Islet precursor cell (in vitro differentiated cells): ENCODE measurements at places on chromosomes 1 and 21.

- no peak for DNase-seq
Observed at GRCh38 chr1:172815740-172816139, 156.8 kb downstream of the FASLG start.

DNA sequence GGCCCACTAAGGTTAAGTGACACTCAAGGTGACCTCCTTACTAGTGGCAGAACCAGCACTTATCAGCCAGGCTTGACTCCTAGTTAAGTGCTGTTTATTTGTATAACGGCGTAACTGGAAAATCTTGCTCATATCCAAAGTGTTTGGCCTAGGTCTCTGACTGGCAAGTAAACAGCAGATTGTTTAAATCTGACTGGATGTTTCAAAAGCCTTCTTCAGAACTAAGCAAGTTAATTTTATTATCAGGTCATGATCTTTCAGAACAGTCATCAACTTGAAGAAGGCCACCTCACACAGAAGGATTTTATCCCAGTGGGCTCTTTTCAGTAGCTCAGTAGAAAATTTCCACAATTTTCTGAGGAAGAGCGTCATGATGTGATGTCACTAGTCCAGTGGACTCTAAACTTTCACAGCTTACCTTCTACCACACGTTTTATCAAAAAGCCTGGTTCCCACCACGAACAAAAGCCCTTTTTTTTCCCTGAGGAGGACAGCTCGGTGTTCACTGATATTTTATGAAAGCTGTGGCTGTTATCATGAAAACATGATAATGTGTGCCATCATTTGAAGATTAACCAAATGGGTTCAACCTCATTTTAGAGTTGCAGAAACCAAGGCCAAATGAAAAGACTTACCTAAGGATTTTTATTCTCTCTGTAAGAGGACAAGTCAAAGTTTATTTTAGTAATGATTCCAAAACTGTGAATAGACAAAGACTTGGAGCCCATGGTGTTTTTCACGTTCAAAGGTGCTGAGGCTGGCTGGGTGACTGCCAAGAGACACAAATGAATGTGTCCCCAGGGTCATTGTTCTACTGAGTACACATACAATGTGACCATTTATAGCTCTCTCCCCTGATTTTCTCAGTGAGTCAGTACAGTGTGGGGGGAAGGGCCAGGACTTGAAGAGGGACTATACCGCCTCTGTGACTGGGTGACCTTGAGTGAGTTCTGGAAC, 9.1 kb downstream of the SGIP1 start:
- peak; percentile 62 for DNase-seq

DNA sequence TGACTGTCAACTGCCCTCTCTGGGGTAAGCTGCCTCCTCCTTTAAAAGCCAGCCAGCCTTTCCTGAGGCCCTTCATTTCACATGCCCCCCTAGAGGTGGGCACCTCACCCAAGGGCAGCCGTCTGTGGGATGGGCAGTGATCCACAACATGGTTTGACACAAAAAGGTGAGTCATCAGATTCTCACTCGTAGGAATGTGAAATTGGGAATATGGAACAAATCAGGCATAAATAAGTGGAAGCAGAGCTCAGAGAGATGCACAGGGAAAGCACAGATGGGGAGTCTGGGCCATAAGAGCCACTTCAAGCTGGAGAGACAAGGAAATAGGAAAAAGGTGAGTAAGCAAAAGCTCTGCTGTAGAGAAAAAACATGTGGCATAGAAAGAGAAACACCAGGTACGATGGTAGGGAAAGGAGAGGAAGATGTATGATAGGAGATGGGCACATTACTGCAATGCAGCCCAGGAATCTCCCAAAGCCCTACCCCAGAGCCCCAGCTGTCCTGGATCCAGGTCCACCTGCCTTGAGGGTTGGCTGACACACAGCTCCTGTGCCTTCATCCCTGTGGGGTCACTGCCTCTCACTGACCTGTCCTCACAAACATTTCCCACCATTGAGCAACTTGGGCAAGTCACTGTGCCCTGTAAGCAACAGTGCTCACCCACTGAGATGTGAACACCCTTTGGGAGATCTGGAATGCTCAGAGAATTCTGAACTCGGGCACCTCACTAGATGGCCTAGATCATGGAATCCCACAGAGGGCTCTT, 86.6 kb downstream of the ASTN1 start:
- no peak for DNase-seq

- no peak for DNase-seq
Observed at GRCh38 chr1:17086751-17087150, 32.5 kb downstream of the PADI2 start.

- no peak for DNase-seq
Observed at GRCh38 chr1:54724771-54725170, 9.1 kb downstream of the TTC4 start.

GRCh38 chr1:197200272-197200899, 53.9 kb upstream of the ASPM start:
- no peak for DNase-seq

DNA sequence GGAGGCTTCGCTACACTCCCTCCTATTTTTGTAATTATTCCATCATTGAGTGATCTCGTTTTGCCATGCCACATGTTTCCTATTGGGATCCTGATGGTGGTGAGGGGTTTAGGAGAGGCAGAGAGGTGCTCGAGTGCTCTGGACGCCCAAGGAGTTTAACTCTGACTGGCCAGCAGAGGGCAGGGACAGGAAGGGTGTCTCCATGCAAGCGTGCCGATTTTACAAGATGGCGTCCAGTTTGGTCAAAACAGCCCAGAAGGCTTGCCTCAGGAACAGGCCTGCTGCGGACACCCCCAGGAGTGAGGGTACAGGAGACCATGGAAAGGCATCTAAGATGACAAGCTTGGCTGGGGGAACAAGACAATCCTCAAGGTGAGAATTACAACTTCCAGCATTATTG, 33.8 kb upstream of the KCNE2 start:
- DNase-seq = no peak

DNA sequence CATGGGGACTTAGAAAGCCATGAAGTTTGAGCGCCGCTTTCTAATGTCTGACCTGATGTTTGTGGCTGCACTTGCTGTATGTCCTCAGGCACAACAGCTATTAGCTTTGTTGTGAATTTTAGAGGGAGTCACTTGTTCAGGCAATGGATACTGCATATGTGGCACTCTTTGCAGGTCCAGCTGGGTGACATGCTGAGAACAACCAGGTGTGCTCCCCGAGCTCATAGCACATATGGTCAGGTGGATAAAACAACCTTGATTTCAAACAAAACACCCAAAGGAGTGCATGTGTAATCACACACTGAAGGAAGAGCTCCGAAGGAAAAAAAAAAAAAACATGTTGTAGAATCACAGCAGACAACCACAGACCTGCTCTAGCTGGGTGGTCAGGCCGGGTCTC, 178.6 kb downstream of the BACH1 start:
- no peak for DNase-seq

- no peak for DNase-seq
Observed at GRCh38 chr1:175376194-175376593, 183.6 kb upstream of the KIAA0040 start.

GRCh38 chr1:241022366-241022765, 334.6 kb downstream of the RGS7 start:
- DNase-seq = no peak

DNA sequence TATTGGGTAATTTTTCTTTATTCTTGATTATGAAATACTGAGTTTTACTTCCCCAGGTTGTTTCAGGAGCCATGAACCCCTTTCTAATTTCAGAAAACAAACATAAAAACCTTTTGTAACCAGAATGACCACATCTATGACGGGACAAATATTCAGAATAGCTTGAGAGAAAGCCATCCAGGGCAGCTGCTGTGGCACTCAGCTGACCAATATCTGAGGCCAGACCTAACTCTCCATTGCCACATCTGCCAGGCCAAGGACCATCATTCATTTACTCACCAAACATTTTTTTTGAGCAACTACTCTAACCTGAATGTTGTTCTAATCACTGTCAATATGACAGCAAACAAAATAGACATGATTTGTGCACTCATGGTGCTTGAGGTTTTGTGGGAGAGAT, 608.3 kb upstream of the PKN2 start:
- DNase-seq = no peak

- no peak for DNase-seq
Observed at GRCh38 chr1:155070158-155070621, 6.7 kb downstream of the EFNA4 start.

DNA sequence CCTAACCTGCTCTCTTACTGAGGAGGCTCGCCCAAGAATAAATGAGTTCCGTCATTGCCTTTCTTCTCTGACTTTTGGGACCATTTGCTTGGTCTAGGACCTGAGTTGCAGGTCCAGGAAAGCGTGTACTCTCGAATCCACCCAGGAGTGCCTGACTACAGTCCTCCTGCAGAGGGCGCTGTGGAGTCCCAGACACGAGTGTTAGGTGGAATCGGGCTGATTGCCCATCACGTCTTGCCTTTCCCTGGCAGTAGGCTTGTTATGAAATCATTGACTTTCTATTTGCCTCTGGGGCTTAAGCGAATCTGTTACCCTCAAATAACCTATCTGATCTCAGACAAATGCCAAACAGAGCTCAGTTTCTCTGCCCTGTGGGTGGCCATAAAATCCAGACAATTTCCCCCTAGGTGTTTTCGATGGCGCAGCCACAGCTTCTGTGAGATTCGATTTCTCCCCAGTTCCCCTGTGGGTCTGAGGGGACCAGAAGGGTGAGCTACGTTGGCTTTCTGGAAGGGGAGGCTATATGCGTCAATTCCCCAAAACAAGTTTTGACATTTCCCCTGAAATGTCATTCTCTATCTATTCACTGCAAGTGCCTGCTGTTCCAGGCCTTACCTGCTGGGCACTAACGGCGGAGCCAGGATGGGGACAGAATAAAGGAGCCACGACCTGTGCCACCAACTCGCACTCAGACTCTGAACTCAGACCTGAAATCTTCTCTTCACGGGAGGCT, at the start of gene IL20:
Gene IL20 (plus strand): TSS at position 685 of the 733 bp plus-strand sequence. CDS start 230 bp downstream, outside the sequence.
- peak; percentile 85 for DNase-seq

GRCh38 chr1:59092126-59092525, 204.8 kb upstream of the FGGY start:
- no peak for DNase-seq

- DNase-seq = no peak
Observed at GRCh38 chr1:79694241-79694640, 687.7 kb upstream of the ADGRL4 start.

DNA sequence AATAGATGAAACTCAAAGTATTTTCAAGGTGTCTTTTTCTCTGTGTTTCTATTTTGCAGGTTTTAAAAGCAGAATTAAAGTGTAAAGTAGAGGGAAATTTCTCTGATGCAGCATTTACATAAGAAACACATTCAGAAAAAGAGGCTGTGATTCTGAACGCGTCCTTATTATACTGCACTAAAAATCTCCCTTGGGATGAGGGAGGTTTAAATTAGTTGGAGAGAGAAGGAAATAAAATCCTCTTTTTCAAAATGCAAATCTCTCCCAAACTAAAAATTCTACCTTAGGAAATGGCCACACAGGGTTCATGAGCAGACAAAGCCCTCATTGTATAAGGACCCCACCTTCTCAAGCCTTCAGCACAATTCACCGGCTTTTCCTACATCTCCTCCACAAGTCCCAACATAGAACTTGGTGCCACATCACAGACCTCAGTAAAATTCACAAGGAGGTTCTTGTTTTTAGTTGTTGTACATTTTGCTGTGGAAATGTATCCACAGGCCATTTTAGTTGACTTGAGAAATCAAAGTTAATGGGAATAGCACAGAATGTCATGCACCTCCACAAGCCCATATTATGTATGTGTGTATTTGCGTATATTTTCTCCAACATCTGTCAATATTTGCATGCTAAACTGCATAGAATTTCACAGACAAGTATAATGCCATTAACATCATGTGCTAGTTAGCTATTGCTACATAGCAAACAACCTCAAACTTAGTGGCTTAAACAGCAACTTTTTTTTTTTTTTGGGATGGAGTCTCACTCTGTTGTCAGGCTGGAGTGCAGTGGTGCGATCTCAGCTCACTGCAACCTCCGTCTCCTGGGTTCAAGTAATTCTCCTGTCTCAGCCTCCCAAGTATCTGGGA, 59.8 kb downstream of the MAB21L3 start:
- DNase-seq = no peak

GRCh38 chr1:185514311-185514710, 197.3 kb upstream of the IVNS1ABP start:
- no peak for DNase-seq

DNA sequence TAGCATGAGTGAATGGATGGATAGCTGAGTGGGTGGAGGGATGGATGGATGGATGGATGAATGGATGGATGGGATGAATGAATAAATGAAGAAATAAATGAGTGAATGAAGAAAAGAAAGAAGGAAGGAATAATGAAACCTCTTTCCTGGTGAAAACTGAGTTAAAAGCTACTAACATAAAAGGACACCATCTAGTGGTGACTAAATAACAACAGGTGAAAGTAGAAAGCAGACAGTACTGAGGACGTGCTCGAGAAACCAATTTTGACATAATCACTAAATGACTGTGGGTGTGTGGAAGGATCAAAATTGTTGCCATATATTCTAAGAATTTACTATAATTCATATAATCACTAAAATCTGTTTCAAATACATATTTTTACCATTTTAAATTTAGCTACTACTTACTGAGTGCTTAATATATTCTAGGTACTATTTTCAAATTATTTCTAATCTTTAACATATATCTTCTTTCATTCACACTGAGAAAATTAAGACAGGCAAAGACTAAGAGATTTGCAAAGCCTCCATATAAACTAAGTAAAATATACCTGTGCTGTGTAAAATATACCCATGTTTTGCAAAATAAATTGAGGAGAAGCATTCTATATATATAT, 522.9 kb downstream of the LRRIQ3 start:
- DNase-seq = no peak

DNA sequence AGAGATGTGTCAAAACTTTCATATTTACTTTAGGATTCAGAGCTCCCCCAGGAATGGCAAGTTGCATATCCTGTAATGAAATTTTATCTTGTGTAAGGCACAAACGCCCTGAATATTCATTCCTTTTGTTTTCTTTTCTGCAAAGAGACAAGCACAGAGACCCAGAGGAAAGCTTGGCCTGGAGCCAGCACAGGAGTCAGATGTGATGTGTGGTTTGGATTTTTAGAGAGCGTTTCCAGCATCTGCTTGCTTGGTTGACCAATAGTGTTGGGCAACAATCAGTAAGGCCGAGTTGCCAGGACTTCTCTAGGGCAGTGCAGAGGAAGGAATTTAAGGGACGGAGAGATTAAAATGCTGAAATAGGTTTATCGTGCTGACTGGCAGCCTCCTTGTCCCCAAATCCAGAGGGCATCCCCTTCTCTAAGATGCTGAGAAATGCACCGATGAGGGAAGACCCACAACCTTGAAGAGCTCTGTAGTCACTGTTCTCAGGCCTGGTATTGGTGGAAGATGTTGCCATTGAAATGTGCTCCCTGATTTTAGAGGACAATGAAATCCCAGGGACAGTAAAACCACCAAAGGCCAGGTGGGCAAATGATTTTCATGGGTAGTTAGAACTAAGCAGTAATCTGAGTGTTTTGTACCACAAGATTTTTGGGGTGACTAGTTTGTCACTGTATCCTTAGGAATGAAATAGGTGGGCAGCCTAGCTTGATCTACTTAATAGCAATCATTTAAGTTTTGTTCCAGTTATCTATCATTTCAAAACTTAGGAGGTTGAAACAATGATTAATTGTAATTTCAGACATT, 37.9 kb upstream of the RHOU start:
- DNase-seq = peak; percentile 39

GRCh38 chr1:99385852-99386251, 121.6 kb downstream of the PLPPR4 start:
- no peak for DNase-seq
